Tongue (tissue), 3 donors: ENCODE measurements at places on chromosomes 1 and 21. TPM values are rescaled to one million over a fixed set of nuclear protein-coding genes. Genes with fewer than 3 reads are reported as not detected.
A peak's percentile ranks its signal among the peaks of the same experiment; 100 is the strongest.

DNA sequence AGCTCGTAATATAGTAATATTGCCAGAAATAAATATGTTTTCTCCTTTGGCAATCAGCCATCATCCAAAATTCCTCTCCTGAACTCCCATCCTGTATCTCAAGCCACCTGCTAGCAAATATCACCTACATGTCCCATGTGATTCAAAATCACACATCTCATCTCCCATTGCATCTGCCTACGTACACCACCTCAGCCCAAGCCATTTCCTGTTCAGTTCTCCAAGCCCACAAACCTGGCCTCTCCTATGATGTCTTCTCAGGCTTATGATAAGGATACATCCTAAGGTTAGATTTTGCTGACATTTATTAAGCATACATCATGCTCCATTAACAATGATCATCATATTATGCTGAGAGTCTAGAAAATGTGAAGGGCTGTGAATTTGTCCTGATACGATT, 31.9 kb upstream of the DEGS1 start:
- DNase-seq = no peak

GRCh38 chr1:27365372-27366112, 1.2 kb downstream of the MAP3K6 start:
- peak; percentile 94 for DNase-seq

WARS2 gene
- 28.0 TPM for total RNA-seq

GRCh38 chr1:221987860-221988520, 246.1 kb upstream of the DUSP10 start:
- peak; percentile 59 for DNase-seq

DNA sequence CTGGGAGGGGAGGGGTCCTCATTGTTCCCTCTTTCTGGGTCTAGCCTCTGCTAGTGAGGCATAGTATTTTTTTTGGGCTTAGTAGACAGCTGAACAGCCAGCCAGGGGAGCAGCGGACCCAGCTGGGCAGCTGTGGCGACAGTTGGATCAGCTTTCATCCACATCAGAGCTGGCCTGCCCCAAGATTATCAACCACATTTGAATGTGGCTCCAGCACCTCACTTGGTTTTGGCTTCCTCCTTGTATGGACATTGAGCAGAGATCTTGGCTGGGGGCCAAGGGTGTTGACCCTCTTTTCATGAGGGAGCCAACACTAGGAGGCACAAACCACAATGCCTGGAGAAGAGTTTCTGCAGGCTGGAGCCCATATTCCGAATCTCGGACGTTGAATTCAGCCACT, 25.0 kb downstream of the WNT4 start:
- peak; percentile 69 for DNase-seq

DNA sequence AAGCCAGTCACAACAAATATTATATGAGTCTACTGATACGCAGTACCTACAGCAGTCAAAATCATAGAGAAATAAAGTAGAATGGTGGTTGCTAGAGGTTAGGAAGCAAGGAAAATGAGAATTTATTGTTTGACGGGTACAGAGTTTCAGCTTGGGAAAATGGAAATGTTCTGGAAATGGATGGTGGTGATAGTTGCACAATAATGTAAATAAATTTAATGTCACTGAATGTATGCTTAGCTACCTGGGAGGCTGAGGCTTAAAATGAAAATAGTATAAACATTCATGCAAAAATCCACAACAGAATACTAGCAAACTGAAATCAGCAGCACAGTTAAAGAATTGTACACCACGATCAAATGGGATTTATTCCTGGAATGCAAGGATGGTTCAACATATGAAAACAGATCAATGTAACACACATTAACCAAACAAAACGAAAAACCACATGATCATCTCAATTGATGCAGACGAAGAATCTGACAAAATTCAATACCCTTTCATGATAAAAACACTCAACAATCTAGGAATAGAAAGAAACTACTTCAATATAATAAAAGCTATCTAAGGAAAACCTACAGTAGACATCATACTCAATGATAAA, 10.7 kb downstream of the TUT4 start:
- DNase-seq = no peak

DNA sequence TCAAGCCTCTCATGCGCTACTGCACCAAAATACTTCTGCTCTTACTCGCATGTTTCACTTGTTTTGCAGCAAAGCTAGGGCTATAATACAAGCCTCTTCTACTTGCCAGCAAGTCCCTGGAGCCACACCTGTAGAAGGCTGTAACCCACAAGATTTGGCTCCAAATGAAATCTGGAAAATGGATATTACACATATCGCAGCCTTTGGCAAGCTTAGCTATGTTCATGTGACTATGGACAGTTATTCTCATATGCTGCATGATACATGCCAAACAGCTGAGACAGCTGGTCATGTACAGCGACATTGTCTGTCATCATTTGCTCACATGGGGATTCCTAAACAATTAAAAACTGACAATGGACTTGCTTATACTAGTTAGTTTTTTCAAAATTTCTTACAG, 270.3 kb downstream of the COL11A1 start:
- peak; percentile 84 for DNase-seq

AMY2A gene
- not detected for total RNA-seq

GRCh38 chr1:15065736-15066135, 87.8 kb upstream of the TMEM51 start:
- DNase-seq = no peak

KRTAP11-1 gene
- total RNA-seq = not detected

- no peak for DNase-seq
Observed at GRCh38 chr21:22476726-22477646, 1478.8 kb downstream of the NCAM2 start.

GRCh38 chr1:184033711-184034167, 3.8 kb downstream of the COLGALT2 start:
- DNase-seq = no peak

- DNase-seq = no peak
Observed at GRCh38 chr1:51976846-51977602, 13.5 kb downstream of the RAB3B start.

DNA sequence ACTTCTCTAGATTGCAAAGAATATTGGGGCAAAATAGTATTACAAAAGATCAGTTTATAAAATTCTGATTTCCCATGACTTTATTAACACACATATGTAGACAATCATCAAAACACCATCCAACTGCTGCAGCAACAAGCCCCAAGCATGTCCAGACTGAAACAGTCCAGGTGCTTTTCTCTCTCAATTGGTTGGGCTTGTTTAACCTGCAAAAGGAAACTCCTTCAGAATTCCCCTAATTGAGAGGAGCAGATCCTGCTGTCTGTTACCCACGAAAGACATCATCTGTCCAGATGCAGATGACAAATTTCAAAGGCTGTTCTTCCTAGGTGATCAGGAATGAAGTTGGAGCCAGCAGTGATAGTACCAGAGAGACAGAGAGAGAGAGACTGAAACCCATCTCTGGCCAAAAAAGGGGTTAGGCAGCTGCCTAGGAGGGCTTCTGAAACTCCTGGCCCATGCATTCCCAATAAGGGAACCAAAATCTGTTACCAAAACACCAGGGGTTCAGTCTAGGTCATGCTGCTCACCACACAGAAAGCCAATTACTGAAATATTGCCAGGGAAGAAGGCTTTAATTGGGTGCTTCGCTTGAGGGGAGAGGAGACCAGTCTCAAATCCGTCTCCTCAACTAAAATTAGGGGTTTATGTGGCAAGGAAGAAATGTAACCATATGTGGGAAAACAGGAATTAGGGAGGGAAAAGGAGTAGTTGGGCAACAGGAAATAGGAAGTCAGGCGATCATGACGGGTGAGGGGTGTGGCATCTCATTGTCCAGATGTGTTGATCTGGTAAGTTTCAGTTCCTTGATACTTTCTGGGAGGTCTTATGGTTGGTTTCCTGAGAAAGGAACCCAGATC, 34.7 kb upstream of the RGL1 start:
- DNase-seq = no peak

- DNase-seq = no peak
Observed at GRCh38 chr21:41589620-41590175, 81.7 kb upstream of the TMPRSS2 start.

SPATA46 gene
- not detected for total RNA-seq

DNA sequence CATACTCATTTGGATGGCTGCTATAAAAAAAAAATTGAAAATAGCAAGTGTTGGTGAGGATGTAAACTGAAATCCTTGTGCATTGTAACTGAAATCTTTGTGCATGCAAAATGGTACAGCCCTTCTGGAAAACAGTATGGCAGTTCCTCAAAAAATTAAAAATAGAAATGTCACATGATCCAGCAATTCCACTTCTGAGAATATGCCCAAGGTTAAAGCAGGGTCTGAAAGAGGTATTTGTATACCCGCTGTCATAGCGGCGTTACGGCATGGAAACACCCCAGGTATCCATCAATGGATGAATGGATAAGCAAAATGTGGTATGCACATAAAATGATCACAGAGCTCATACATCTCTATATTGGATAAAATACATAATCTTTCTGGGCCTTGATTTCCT, 116.7 kb downstream of the RUSC1 start:
- no peak for DNase-seq

GRCh38 chr1:177278626-177279390, 108.0 kb downstream of the BRINP2 start:
- DNase-seq = no peak

- DNase-seq = no peak
Observed at GRCh38 chr1:227756172-227756959, 21.1 kb downstream of the SNAP47 start.

GRCh38 chr1:222711319-222712252, 705 bp downstream of the AIDA start:
- peak; percentile 72 for DNase-seq

DNA sequence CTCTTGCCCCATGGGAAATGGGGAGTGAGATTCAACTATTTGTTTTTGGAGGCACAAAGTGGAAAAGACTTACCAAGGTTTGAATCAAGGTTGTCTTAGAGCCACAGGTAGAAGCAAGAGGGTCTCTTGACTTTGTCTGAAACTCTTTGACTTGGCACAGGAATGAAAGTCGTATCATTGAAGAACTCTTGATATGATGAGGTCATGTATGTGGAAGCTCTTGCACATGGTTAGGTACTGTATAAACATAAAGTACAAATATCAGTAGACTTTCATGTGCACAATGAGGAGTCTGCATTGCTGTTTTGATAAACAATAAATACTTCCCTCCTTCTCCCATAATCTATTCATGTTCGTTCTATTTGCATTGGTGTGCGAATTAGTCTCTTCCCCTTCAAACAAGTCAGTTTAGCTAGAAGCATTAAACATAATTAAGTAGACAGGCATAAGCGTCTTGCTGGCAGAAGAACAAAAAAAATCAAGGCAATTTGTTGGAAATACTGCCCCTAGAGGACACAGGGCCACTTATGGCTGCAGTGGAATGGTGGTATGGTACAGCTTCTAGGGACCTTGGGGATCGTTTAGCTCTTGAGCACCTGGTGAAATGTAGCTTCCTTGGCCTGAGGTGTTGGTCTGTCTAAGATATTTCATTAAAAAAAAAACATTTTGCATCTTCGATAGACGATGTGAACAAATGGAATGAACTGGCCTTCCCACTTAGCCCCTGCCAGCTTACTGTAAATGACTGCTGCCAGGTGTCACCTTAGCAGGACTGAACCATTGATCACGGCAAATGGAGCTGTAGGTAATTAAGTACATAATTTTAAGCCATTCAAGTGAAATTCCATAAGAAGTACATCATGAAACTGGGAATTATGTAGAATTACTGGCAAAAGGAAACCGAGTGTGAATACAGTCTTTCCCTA, 218.0 kb upstream of the GALNT2 start:
- peak; percentile 36 for DNase-seq

DNA sequence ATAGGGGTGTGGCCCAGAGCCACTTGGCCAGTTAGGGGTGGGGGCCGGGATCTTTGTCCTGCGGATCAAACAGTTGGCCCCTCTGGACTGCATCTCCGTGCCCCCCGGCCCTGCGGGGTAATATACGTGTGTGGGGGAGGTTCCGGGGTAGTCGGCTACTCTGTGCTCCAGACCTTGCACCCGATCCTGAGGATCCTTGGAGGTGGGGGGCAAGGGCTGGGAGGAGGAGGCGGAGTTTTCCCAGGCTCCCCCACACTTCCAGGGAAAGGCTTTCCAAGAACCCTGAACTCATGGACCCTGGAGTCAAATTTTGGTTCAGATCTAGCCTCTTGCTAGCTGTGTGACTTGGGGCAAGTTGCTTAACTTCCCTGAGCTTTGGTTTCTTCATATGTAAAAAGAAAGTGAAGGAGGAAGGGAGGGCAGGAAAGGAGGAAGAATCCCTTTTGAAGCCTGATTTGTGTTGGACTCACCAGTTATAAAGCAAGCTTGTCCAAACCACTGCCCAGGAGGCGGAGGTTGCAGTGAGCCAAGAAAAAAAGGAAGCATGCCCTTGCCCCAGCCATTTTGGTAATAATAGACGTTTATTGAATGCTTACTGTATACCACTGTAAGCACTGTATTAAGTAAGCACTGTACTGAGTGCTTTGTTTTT, 686 bp downstream of the MIIP start:
- DNase-seq = no peak

C1orf141 gene
- total RNA-seq = not detected

DNA sequence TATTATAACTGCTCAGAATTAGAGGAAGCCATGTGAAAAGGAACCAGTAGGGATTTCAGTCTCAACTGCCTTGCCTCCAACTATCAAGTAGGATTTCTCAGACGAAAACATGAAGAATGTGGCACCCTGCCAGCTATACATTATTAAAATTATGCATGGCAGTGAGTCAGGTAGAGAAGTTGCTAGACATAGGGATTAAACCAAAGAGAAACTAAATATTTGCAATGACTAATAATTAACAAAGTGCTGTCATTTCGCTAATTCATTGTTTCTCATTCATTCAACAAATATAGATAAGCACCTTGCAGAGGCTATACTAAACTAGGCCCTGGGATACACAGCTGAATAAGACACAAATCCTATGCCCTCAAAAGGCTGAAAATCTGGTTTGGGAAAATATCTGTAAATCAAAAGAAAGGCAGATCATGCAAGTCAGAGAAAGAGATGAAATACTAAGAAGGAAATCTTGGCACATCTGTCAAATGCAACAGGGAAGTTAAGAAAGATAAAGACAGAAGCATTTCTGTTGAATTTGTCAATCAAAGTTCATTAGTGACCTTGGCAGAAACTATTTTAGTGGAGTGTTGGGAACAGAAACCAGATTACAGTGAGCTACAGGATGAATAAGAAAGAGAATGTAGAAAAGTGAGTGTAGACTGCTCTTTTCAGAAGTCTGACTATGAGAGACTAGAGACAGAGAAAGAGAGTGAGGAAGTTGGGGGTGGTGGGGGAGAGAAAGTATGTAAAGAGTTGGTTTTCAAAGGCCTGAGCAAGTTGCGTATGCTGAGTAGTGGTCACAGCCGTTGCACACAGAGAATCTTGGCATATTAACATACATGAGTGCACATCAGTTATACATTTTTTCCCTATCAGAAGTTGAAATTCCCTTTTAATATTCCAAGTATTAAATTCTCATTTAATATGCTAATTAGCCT, 14.7 kb upstream of the NBPF11 start:
- no peak for DNase-seq

TMPRSS3 gene
- 0.21 TPM for total RNA-seq

DNA sequence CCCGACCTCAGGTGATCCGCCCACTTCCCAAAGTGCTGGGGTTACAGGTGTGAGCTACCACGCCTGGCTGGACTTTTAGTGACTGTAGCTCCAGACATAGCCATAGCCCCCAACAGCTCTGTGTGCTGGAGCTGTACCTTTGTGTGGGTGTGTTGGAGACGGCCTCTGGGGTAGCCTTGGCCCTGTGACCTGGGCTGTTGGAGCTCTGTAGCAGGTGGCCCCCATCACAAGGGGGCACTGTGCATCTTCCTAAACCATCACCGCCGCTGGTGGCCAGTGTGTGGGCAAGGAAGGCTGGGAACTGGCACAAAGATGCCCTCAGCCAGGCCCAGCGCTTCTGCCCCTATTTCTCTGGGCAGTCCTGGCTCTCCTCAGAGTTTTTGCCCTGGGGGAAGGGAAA, 38.4 kb upstream of the FOXO6 start:
- DNase-seq = no peak

PINK1 gene
- 59.7 TPM for total RNA-seq

KCNK1 gene
- total RNA-seq = 2.7 TPM

GRCh38 chr1:37720231-37721130, 28.2 kb downstream of the CDCA8 start:
- no peak for DNase-seq
